ENCODE measurements at places on chromosomes 16 and 17. TPM values are rescaled to one million over a fixed set of nuclear protein-coding genes. Genes with fewer than 3 reads are reported as not detected.

The ABCC11 gene
- not detected for total RNA-seq

The IL17C gene
- total RNA-seq, result not detected

The ITGB4 gene
- 8.0 TPM for total RNA-seq

The RND2 gene
- 0.20 TPM for total RNA-seq

The TAC4 gene
- not detected for total RNA-seq

The TLCD2 gene
- total RNA-seq, result 0.32 TPM

The HSD11B2 gene
- 0.30 TPM for total RNA-seq

The DNAH9 gene
- total RNA-seq, result not detected

The C16orf54 gene
- 0.84 TPM for total RNA-seq

The SLC6A2 gene
- total RNA-seq, result not detected

The SOX8 gene
- not detected for total RNA-seq

The KCNJ16 gene
- not detected for total RNA-seq

The GAST gene
- not detected for total RNA-seq

The KRTAP4-1 gene
- not detected for total RNA-seq

The OR4D1 gene
- not detected for total RNA-seq

The MPRIP gene
- 127 TPM for total RNA-seq

The CMTM4 gene
- 15.2 TPM for total RNA-seq

The ANTKMT gene
- 11.0 TPM for total RNA-seq

The HOXB6 gene
- total RNA-seq, result 9.4 TPM

The APOH gene
- not detected for total RNA-seq

The NPIPA7 gene
- total RNA-seq, result 4.0 TPM

The ARHGAP27 gene
- total RNA-seq, result 0.91 TPM

The TBC1D3C gene
- 1.1 TPM for total RNA-seq

The C16orf46 gene
- total RNA-seq, result not detected

The PRSS33 gene
- not detected for total RNA-seq

The MT1F gene
- total RNA-seq, result 12.8 TPM

The GP1BA gene
- not detected for total RNA-seq

The UNC13D gene
- not detected for total RNA-seq

The TVP23A gene
- not detected for total RNA-seq

The WNT9B gene
- not detected for total RNA-seq

The TEKT5 gene
- 1.4 TPM for total RNA-seq

The NMRAL1 gene
- total RNA-seq, result 118 TPM

The RNU2-1 gene
- not detected for total RNA-seq

The CALB2 gene
- not detected for total RNA-seq

The SCIMP gene
- not detected for total RNA-seq

The ZNF764 gene
- total RNA-seq, result 3.8 TPM

The CYGB gene
- not detected for total RNA-seq

The MEIOB gene
- total RNA-seq, result 1.8 TPM

The KRT15 gene
- total RNA-seq, result 6.3 TPM

The MC1R gene
- total RNA-seq, result 4.0 TPM

The CDH3 gene
- total RNA-seq, result 3.9 TPM

The MRM3 gene
- total RNA-seq, result 12.1 TPM

The ABAT gene
- total RNA-seq, result 0.91 TPM

The TAT gene
- total RNA-seq, result not detected

The CACNG4 gene
- total RNA-seq, result 3.0 TPM

The CES4A gene
- total RNA-seq, result not detected

The DOC2A gene
- 0.62 TPM for total RNA-seq

The FOXN1 gene
- not detected for total RNA-seq

The LRRC36 gene
- 0.99 TPM for total RNA-seq

The CEMP1 gene
- total RNA-seq, result not detected

The GAS7 gene
- total RNA-seq, result not detected

The RAMP2 gene
- total RNA-seq, result 1.0 TPM

The CD7 gene
- not detected for total RNA-seq

The XAF1 gene
- total RNA-seq, result 74.4 TPM

Measured in M059J (cell line).